ENCODE measurements at places on chromosomes 7 and 10. TPM values are rescaled to one million over a fixed set of nuclear protein-coding genes. Genes with fewer than 3 reads are reported as not detected.

Gene ST8SIA6
- total RNA-seq, result not detected

Gene NODAL
- total RNA-seq, result not detected

Gene PPP3CB
- total RNA-seq, result 23.0 TPM

Gene HPSE2
- not detected for total RNA-seq

Gene ESYT2
- 102 TPM for total RNA-seq

Gene KLF14
- total RNA-seq, result not detected

Gene OR2AE1
- not detected for total RNA-seq

Gene HOXA4
- 2.1 TPM for total RNA-seq

Gene PKD2L1
- total RNA-seq, result not detected

GRCh38 chr10:128144547-128144946 lies 18.3 kb upstream of the MKI67 start:
- no peak overlapping the region for H3K27ac ChIP-seq
- no peak overlapping the region for H3K4me3 ChIP-seq
- H3K27me3 ChIP-seq, result no peaks in the 10 kb centered on the region
- no peaks in the 10 kb centered on the region for H3K4me1 ChIP-seq

GRCh38 chr10:11141571-11142091 lies 124.0 kb downstream of the CELF2 start:
- no peak for DNase-seq
- H3K36me3 ChIP-seq, result no peaks in the 10 kb centered on the region
- no peaks in the 10 kb centered on the region for H3K27me3 ChIP-seq

DNA sequence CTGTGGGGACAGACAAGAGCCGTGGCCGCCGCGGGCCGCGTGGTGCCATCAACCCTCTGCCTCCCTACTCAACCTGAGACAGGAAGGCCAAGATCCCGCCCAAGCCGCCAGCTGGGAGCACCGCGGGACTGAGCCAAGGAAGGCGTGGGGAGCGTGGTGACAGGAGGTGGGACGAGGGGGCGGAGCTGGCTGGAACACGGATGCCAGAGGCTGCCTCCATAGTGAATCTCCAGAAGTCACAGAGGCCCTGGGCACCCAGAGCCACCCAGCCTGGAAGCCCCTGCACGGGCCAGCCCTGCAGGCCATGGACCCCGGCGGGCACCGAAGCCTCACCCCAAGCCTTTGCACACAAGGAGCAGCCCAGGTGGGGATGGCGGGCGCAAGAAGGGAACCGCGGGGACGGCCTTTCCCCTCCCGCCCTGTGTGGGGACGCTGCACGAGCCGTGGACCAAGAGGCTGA lies 18.1 kb upstream of the DPYSL4 start:
- H3K27ac ChIP-seq, result no peak overlapping the region
- no peaks in the 10 kb centered on the region for H3K27me3 ChIP-seq
- no peaks in the 10 kb centered on the region for H3K36me3 ChIP-seq
- DNase-seq, result no peak
- H3K4me3 ChIP-seq, result no peak overlapping the region

- no peaks in the 10 kb centered on the region for H3K36me3 ChIP-seq
- no peak overlapping the region for H3K27ac ChIP-seq
- no peak overlapping the region for H3K4me3 ChIP-seq
- H3K27me3 ChIP-seq, result no peaks in the 10 kb centered on the region
- H3K4me1 ChIP-seq, result no peaks in the 10 kb centered on the region
- DNase-seq, result no peak
Measured at GRCh38 chr10:104796823-104797222, 155.7 kb downstream of the SORCS3 start.

DNA sequence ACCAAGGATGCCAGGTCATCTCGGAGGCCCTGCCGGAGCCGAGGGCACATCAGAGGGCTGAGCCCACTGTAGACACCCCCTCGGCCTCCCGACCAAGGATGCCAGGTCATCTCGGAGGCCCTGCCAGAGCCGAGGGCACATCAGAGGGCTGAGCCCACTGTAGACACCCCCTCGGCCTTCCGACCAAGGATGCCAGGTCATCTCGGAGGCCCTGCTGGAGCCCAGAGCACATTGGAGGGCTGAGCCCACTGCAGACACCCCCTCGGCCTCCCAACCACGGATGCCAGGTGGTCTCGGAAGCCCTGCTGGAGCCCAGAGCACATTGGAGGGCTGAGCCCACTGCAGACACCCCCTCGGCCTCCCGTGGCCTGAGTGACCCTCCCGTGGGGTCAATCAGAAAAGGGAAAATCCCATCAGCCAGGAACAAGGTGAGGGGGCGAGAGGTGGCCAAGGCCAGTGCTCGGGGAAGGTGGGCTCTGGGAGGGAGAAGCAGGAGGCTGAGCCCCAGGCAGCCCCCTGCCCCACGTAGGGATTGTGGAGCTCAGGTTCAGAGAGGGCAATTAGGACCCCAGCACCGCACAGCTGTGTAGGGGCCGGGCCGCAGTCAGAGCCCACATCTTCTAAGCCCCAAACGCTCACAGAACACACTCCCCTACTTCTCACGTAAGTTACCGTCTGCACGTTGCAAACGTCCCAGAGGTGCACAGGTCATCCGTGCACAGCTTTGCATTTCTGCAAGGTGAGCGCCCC lies 37.6 kb upstream of the FOXL3 start:
- no peaks in the 10 kb centered on the region for H3K27me3 ChIP-seq
- peaks cover 79% of the 10 kb centered on the region for H3K36me3 ChIP-seq
- no peak overlapping the region for H3K27ac ChIP-seq
- no peak overlapping the region for H3K4me3 ChIP-seq
- H3K4me1 ChIP-seq, result no peaks in the 10 kb centered on the region

- no peak for DNase-seq
- H3K27me3 ChIP-seq, result no peaks in the 10 kb centered on the region
- H3K27ac ChIP-seq, result no peak overlapping the region
- H3K4me1 ChIP-seq, result no peaks in the 10 kb centered on the region
- no peak overlapping the region for H3K4me3 ChIP-seq
- no peaks in the 10 kb centered on the region for H3K36me3 ChIP-seq
Measured at GRCh38 chr10:123019941-123020703, 11.3 kb downstream of the ACADSB start.

DNA sequence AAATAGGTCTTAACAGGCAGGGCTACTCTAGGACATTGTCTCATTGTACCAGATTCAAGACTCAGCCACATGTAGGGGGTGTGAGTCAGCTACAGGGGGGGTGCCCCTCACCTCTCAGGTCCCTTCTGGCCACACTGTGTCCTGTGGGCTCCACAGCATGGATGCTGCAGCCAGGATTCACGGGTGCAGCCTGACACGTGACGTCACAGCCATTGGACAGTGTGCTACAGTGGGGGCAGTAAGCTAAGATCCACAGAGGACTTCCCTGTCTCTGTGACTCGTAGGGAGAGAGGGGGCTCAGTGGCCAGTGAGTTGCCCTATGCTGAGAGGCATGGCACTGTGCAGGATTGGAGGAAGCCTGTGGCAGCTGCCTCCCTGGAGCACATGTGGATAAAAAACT lies 77.9 kb downstream of the TMEM178B start:
- H3K36me3 ChIP-seq, result no peaks in the 10 kb centered on the region
- no peak overlapping the region for H3K27ac ChIP-seq
- H3K27me3 ChIP-seq, result no peaks in the 10 kb centered on the region
- H3K4me1 ChIP-seq, result no peaks in the 10 kb centered on the region
- no peak overlapping the region for H3K4me3 ChIP-seq

DNA sequence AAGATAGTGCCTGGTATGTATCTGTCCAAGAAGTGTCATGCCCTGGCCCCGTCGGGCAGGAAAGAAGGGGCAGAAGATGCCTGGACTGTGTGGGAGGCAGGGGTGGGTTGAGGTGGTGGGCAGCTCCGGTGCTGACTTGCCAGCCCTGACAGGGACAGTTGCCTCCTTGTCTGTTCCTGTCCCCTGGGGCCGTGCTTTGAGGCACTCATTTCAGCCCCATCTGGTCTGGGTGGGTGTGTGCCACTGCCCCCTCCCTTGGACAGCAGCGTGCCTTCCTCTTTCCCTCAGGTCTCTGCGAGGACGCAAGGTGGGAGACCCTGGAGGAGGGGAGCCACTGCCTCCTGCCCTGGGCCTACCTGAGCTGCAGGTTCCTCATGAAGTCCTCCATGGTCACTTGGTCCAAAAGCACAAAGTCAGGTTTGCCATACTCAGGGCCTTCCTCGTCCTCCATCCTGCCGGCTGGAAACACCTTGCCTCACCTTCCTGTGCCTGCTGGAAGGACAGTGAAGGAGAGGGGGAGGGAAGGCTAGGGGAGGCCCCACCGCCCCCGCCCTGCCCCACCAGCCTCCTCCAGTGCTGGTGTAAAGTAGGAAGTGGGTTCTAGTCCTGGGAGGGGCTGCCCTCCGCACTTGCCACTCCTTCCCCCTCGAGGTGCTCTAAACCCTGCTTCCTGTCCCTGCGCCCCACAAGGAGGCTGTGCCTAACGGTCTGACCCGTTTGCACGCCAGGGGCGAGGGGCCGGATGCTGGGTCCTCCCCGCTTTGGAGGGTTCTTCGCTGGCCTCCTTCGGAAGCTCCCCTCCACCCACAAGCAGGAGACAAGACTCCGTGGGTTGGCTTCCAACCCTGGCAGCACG lies at the start of gene MYO1G:
Gene MYO1G (minus strand): TSS at position 505 of the 856 bp plus-strand sequence. CDS start 54 bp downstream, at position 451.
- no peaks in the 10 kb centered on the region for H3K27me3 ChIP-seq
- no peak within 1 kb of the TSS for H3K4me3 ChIP-seq
- peak within 1 kb of the TSS; percentile 63 for H3K27ac ChIP-seq
- DNase-seq, result peak; percentile 76
- H3K36me3 ChIP-seq, result peaks cover 27% of the 10 kb centered on the region
- no peaks in the 10 kb centered on the region for H3K4me1 ChIP-seq

GRCh38 chr7:88217675-88218428 lies 2.0 kb downstream of the SRI start:
- peaks cover 40% of the 10 kb centered on the region for H3K36me3 ChIP-seq
- peaks cover 7% of the 10 kb centered on the region for H3K4me1 ChIP-seq
- DNase-seq, result no peak
- peak overlapping the region; percentile 89 for H3K27ac ChIP-seq

DNA sequence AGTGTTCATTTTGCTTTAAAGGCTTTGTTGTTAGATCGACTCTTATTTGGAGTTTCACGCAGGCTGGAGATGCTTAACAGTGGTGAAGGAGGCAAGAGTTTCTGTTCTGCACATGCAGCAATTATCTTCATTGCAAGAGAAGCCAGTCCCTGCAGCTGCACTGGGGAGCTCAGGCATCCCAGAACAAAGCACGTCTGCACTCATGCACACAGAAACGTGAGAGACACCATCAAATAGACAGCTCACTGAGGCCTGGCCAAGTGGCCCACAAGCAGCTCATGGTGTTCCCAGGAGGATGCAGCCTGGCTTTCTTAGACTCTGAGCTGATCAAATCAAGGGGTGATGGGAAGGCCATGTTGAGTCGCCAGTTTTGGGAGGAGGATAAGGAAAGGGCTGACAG lies 246.1 kb downstream of the CREB5 start:
- no peaks in the 10 kb centered on the region for H3K27me3 ChIP-seq
- no peaks in the 10 kb centered on the region for H3K36me3 ChIP-seq
- DNase-seq, result no peak

GRCh38 chr7:66859794-66860645 lies 61.0 kb upstream of the TMEM248 start:
- H3K4me3 ChIP-seq, result no peak overlapping the region
- H3K36me3 ChIP-seq, result peaks cover 11% of the 10 kb centered on the region
- DNase-seq, result no peak

DNA sequence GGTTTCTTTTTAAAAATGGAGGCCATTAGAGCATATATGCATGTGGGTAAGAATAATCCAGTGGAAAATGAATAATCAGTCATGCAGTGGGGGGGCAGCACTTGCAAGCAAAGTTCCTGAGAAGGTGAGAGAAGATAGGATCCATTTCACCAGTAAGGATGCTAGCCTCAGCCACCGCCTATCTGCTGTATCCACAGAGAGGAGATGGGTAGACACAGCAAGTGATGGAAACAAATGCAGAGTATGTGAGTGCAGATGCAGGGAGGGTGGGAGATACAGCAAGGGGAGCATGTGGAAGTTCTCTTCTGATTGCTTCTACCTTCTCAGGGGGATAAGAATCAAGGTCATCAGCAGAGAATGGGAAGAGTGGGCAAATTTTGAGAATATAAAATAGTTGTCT lies 171.4 kb upstream of the PDE1C start:
- no peak for DNase-seq
- H3K4me3 ChIP-seq, result no peak overlapping the region
- no peak overlapping the region for H3K27ac ChIP-seq
- no peaks in the 10 kb centered on the region for H3K36me3 ChIP-seq

DNA sequence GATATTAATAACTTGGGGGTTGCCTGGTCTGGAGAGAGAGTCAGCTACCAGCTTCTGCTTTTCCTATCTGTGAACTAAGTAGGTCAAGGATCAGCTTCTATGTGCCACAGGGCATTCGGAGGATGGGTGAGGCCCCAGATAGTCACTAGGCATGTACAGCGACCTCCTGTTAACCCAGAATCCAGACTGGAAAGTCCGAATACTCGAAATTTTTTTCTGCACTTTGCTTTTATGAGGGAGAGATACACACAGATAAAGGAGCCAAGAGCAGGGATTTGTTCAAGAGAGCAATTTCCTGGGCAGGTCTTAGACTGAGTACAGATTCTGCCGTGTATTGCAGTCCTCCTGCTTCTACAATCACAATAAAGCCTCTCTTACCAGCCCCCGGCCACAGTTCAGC lies 54.2 kb downstream of the EMX2 start:
- no peaks in the 10 kb centered on the region for H3K27me3 ChIP-seq
- H3K36me3 ChIP-seq, result no peaks in the 10 kb centered on the region
- no peaks in the 10 kb centered on the region for H3K4me1 ChIP-seq

- peak overlapping the region; percentile 56 for H3K27ac ChIP-seq
- H3K27me3 ChIP-seq, result no peaks in the 10 kb centered on the region
- DNase-seq, result no peak
- peak overlapping the region; percentile 10 for H3K4me3 ChIP-seq
- H3K36me3 ChIP-seq, result no peaks in the 10 kb centered on the region
- H3K4me1 ChIP-seq, result no peaks in the 10 kb centered on the region
Measured at GRCh38 chr7:137454767-137455166, 111.2 kb upstream of the PTN start.

DNA sequence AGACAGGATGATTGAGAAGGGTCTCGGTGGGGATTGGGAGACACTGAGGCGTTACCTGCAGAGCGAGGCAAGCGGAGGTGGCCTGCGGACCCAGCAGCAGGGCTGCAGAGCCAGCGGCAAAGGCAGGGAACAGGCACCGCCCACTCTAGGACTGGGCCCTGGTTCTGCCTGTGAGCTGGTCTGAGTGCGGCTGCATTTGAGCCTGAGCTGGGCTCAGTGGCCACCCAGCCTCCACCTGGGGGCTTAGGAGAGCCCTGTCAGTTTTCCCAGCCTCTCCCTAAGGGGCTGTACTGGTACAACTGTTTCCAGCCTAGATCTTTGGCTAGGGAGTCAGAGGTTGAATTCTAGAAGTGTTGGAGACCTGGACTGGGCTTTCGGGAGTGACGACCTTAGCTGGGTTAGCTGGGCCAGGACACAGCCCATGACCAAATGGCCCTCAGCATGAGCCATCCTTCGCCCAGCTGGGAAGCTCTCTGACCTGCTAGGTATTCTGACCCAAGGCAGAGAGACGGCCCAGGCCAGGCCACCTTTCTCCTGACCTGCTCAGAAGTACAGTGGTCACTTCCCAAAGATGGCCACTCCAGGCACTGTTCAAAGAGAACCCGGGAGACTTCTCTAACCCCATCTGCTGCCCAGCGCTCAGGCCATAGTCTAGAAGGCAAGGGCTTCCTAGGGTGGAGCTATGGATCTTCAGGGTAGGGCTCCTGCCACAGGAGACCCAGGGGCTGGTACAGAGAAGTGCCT lies 64.9 kb downstream of the PAX2 start:
- DNase-seq, result no peak
- no peaks in the 10 kb centered on the region for H3K4me1 ChIP-seq
- H3K27me3 ChIP-seq, result no peaks in the 10 kb centered on the region
- H3K4me3 ChIP-seq, result no peak overlapping the region
- H3K36me3 ChIP-seq, result no peaks in the 10 kb centered on the region

Measured in ascending aorta (tissue), 2 donors.